ENCODE measurements at places on chromosomes 2 and 18.

GRCh38 chr2:178287652-178288344 is 93.5 kb downstream of the OSBPL6 start:
- H3K36me3 ChIP-seq, result peaks cover 5% of the 10 kb centered on the region
- no peaks in the 10 kb centered on the region for H3K4me1 ChIP-seq
- no peaks in the 10 kb centered on the region for H3K27me3 ChIP-seq
- no peak overlapping the region for H3K27ac ChIP-seq

DNA sequence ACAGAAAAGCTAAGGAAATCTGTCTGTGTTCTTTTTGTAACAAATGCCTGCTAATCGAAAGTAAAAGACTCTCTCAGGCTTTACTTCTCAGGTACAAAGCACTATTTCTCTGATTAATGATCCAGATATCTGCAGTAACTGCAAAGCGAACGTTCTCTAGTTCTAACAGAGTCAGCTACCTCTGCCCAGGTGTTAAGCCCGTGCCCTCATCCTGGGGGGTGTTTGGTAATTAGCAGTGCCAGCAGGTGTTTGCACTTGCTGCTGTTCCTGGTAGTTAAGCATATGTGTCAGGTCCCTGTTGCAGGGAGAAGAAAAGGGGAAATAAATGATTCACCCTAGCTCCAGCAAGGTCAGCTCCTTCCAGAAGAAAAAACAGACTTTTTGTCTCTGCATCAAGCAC is 58.8 kb upstream of the CRIM1 start:
- H3K27ac ChIP-seq, result no peak overlapping the region
- no peaks in the 10 kb centered on the region for H3K4me1 ChIP-seq
- H3K4me3 ChIP-seq, result no peak overlapping the region

GRCh38 chr2:71510196-71510807 is 56.9 kb downstream of the DYSF start:
- H3K36me3 ChIP-seq, result no peaks in the 10 kb centered on the region
- H3K27ac ChIP-seq, result no peak overlapping the region
- no peak overlapping the region for H3K4me3 ChIP-seq
- H3K4me1 ChIP-seq, result no peaks in the 10 kb centered on the region
- DNase-seq, result peak; percentile 63

DNA sequence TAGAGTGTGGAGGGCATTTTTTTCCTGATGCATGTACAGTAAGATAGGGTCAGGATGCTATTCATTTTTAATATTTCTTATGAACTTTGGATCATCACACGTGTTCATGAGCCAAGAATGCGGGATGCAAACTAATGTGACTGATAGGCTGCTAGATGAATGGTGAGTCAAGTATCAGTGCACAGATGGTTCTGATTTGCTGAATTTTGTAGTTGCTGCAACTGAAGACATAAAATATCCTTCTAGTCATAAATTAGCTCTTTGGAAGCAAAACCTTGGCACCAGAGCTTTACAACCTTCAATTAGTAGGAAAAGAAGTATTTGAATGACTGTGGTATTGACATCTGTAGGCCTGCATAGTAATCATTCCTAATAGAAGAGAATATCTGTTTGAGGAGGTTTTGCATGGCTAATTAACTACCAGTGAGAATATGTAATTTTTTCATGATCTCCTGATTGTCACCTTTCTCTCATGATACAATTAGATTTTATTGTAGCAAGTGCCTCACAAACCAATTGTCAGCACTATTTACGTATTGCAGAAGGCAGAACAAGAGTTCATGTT is 94.0 kb downstream of the VRK2 start:
- no peak overlapping the region for H3K27ac ChIP-seq
- no peaks in the 10 kb centered on the region for H3K4me1 ChIP-seq

DNA sequence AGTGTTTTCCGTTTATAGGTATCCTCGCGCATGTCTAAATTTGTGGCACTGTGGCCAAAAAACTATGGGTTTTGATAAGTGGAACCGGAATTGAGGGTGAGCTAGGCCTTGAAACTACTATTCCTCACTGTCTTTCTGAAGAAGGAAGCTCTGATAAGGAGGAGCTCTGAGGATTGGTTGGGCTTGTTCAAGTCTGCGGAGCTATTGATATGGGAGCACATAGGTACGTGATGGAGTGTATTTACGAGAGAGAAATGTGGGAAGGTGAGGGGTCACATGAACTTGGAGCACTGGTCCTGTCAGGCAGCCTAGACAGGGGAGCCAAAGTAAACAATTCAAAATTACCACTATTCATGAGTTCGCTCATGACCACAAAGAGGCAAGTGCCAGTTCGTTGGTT is 131.4 kb downstream of the BABAM2 start:
- H3K27ac ChIP-seq, result no peak overlapping the region
- no peaks in the 10 kb centered on the region for H3K4me1 ChIP-seq
- H3K36me3 ChIP-seq, result no peaks in the 10 kb centered on the region
- H3K4me3 ChIP-seq, result no peak overlapping the region
- no peaks in the 10 kb centered on the region for H3K27me3 ChIP-seq

DNA sequence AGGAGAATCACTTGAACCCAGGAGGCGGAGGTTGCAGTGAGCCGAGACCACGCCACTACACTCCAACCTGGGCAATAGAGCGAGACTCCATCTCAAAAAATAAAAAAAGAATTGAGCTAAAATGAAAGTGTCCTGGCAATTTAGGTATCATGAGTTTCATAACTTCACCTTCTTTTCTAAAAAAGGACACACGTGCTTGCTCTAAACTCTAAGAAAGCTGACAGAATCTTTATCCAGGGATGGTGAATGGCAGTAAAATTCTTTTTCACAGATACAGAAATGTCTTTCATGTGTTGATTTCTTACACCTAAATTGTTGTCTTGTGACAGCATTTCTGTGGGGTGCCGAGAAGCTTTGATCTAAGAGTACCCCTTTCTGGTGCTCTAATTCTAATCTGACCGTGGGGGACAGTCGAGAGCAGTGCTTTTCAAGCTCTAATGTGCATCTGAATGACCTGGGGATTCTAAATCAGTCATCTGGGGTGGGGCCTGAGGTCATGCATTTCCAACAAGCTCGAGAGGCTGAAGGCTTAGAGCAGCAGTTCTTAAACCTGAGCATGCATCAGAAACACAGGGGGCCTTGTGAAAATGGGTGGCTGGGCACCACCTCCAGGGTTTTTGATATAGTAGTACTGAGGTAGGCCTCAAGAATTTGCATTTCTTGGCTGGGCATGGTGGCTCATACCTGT is 42.1 kb upstream of the REL start:
- no peaks in the 10 kb centered on the region for H3K4me1 ChIP-seq
- DNase-seq, result no peak

DNA sequence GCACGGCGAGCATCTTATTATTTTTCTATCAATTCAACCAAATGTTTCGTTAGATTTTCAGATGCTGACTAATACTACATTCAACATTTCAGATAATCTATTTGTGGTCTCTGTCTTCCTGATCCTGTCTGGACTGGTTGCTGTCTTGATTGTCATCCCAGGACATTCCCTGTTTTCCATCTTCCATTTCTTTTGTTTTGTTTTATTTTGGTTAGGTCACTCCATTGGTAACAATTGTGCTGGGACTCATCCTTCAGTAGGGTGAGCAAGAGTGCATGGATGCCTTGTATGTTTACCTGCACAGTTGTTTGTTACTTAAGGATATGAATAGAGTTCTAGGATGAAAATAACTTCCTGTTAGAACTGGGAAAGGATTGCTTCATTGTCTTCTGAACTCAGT is 55.9 kb upstream of the ACYP2 start:
- no peaks in the 10 kb centered on the region for H3K27me3 ChIP-seq
- DNase-seq, result no peak
- no peak overlapping the region for H3K4me3 ChIP-seq
- H3K36me3 ChIP-seq, result no peaks in the 10 kb centered on the region
- peaks cover 4% of the 10 kb centered on the region for H3K4me1 ChIP-seq
- no peak overlapping the region for H3K27ac ChIP-seq

- no peak for DNase-seq
- no peak overlapping the region for H3K27ac ChIP-seq
- H3K4me1 ChIP-seq, result no peaks in the 10 kb centered on the region
- H3K36me3 ChIP-seq, result no peaks in the 10 kb centered on the region
These were observed 200.2 kb downstream of the OSR1 start for GRCh38 chr2:19158211-19158610.

- no peaks in the 10 kb centered on the region for H3K27me3 ChIP-seq
- H3K36me3 ChIP-seq, result no peaks in the 10 kb centered on the region
- DNase-seq, result no peak
- peaks cover 64% of the 10 kb centered on the region for H3K4me1 ChIP-seq
- H3K27ac ChIP-seq, result peak overlapping the region; percentile 3
These were observed 113.7 kb downstream of the SPTBN1 start for GRCh38 chr2:54569745-54570301.

DNA sequence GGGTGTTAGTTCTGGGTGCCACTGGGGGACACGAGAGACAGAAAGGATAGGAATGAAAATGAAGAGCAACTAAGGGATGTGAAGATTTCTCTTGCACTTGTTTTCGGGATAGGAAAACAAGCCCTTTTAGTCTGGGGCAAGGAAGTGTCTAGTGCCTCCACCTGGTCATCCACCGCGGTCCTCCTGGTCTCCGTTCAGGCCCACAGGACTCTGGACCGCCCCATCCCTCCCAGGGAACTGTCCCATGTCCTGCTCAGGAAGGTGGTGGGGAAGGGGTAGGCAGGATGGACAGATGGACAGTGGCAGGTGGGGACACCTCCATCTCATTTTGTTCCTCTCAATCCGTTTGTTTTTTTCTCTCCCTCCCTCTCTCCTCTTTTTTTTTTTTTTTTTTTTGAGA is 45.9 kb downstream of the AGAP1 start:
- H3K4me1 ChIP-seq, result no peaks in the 10 kb centered on the region
- no peaks in the 10 kb centered on the region for H3K36me3 ChIP-seq
- no peaks in the 10 kb centered on the region for H3K27me3 ChIP-seq

DNA sequence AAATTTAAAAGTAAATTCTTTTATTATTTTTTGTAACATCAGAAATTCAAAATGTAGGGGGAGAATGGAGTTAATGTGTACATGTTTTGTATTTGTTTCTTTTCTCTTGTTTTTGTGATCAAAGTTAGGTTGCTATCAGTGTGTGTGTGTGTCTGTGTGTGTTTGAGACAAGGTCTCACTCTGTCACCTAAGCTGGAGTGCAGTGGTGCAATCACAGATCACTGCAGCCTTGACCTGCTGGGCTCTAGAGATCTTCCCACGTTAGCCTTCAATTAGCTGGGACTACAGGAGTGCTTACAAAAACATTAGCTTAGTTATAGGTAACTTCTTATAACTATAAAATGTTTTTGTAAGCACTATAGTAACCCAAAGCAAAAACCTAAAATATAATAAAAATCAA is 50.7 kb downstream of the GDF7 start:
- H3K4me1 ChIP-seq, result no peaks in the 10 kb centered on the region
- no peaks in the 10 kb centered on the region for H3K36me3 ChIP-seq
- no peaks in the 10 kb centered on the region for H3K27me3 ChIP-seq

- no peak for DNase-seq
- H3K27ac ChIP-seq, result no peak overlapping the region
- H3K36me3 ChIP-seq, result no peaks in the 10 kb centered on the region
- H3K27me3 ChIP-seq, result no peaks in the 10 kb centered on the region
- H3K4me3 ChIP-seq, result no peak overlapping the region
These were observed 115.5 kb upstream of the SH3BP4 start for GRCh38 chr2:234836271-234836670.

GRCh38 chr2:182890305-182890704 is 23.9 kb upstream of the FRZB start:
- no peak overlapping the region for H3K27ac ChIP-seq
- DNase-seq, result no peak
- no peaks in the 10 kb centered on the region for H3K27me3 ChIP-seq
- H3K4me1 ChIP-seq, result peaks cover 22% of the 10 kb centered on the region
- no peaks in the 10 kb centered on the region for H3K36me3 ChIP-seq
- H3K4me3 ChIP-seq, result no peak overlapping the region

- no peak for DNase-seq
- H3K27me3 ChIP-seq, result no peaks in the 10 kb centered on the region
- H3K4me1 ChIP-seq, result no peaks in the 10 kb centered on the region
- H3K36me3 ChIP-seq, result no peaks in the 10 kb centered on the region
- no peak overlapping the region for H3K27ac ChIP-seq
- no peak overlapping the region for H3K4me3 ChIP-seq
These were observed 42.5 kb downstream of the SDC1 start for GRCh38 chr2:20182241-20182931.

GRCh38 chr2:205914213-205915129 is 171.5 kb downstream of the INO80D start:
- H3K4me3 ChIP-seq, result no peak overlapping the region
- no peak overlapping the region for H3K27ac ChIP-seq
- no peaks in the 10 kb centered on the region for H3K4me1 ChIP-seq
- DNase-seq, result no peak

- no peaks in the 10 kb centered on the region for H3K36me3 ChIP-seq
- no peaks in the 10 kb centered on the region for H3K27me3 ChIP-seq
- no peak for DNase-seq
- H3K4me1 ChIP-seq, result peaks cover 33% of the 10 kb centered on the region
- no peak overlapping the region for H3K4me3 ChIP-seq
- H3K27ac ChIP-seq, result no peak overlapping the region
These were observed 7.1 kb downstream of the SPRED2 start for GRCh38 chr2:65425276-65425675.

GRCh38 chr2:160064916-160065315 is 2.5 kb upstream of the PLA2R1 start:
- no peak overlapping the region for H3K4me3 ChIP-seq
- no peaks in the 10 kb centered on the region for H3K4me1 ChIP-seq
- no peak overlapping the region for H3K27ac ChIP-seq
- peaks cover 35% of the 10 kb centered on the region for H3K27me3 ChIP-seq
- H3K36me3 ChIP-seq, result no peaks in the 10 kb centered on the region
- no peak for DNase-seq

DNA sequence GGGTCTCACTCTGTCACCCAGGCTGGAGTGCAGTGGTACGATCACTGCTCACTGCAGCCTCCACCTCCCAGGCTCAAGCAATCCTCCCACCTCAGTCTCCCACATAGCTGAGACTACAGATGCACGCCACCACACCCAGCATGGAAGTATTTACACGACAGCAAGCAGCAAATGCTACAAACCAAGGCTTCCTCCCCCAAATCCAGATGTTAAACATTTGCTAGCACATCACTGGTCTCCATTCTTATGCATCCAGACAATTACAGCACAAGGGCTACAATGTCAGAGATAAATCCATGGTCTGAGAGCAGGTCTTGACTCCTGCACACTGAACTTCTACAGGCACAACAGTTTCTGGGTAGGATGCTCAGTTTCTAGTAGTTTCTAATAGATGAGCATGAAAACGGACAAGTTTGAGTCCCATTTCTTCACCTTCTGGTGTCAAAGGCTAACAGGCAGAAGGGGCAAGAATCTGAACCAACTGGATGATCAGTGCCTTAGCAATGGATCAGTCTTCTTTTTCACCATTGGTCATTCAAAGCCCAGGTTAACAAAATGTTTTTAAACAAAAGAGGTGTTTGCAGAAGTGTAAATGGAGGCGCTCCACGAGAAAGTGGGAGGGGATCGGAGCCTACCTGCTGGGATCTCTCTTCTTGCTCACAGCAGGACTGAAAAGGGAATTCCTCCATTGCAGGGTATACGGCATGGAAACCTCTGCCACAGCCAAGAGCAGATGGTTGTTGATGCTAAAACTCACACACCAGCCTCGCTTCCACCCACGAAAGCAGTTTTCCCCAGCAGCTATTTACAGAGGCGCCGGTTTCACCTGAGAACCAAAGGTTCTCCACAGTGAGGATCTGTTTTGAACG is 135.0 kb upstream of the ARL4C start:
- no peaks in the 10 kb centered on the region for H3K27me3 ChIP-seq
- H3K27ac ChIP-seq, result no peak overlapping the region
- no peak overlapping the region for H3K4me3 ChIP-seq
- H3K4me1 ChIP-seq, result no peaks in the 10 kb centered on the region

- no peak overlapping the region for H3K4me3 ChIP-seq
- H3K27ac ChIP-seq, result no peak overlapping the region
- no peak for DNase-seq
- H3K4me1 ChIP-seq, result no peaks in the 10 kb centered on the region
- no peaks in the 10 kb centered on the region for H3K36me3 ChIP-seq
These were observed 236.8 kb downstream of the DYSF start for GRCh38 chr2:71689968-71690834.

Measured in A673 (cell line).